ENCODE measurements at places on chromosomes 12 and 14.

DNA sequence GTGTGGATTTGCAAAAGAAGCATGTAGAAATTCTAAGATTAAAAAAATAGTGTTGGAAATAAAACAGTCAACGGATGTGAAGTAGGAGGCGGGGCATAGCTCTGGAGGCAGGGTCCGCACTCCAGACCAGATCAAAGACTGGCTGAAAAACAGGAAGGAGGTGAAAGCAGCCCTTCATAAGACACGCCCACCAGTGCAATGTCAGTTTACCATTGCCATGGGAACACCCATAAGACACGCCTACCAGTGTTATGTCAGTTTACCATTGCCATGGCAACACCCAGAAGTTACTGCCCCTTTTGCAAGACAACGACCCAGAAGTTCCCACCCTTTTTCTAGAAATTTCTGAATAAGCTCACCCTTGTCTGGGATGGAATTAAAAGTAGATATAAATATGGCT lies 87.1 kb downstream of the FZD10 start:
- no peak for DNase-seq

- DNase-seq: no peak
Observed at GRCh38 chr14:101405171-101405883, 156.0 kb upstream of the DIO3 start.

GRCh38 chr14:21791749-21792148 lies 118.1 kb upstream of the OR4E1 start:
- no peak for DNase-seq

- no peak for DNase-seq
Observed at GRCh38 chr12:129186952-129187351, 333.7 kb downstream of the GLT1D1 start.

GRCh38 chr14:55136885-55137786 lies 8.1 kb downstream of the LGALS3 start:
- no peak for DNase-seq

DNA sequence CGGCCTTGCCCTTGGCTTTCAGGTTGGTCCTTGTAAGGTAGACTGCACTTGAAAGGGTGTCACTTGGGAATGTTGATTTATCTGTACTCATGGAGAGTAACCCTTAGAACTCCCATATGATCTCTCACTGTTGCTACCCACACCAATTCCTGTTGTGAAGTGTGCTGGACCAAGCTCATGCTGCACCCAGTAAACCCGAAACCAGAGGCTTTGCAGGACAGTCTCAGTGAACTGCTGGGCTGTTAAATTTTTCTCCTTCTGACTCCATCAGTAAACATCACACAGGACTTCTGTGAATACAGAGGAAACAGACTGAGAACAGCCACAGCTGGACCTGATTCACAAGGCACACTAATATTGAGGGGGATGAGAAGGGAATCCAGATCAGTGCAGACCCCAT lies 783.0 kb downstream of the TMEM121 start:
- no peak for DNase-seq

GRCh38 chr12:1006255-1006654 lies 15.2 kb downstream of the ERC1 start:
- DNase-seq: no peak

DNA sequence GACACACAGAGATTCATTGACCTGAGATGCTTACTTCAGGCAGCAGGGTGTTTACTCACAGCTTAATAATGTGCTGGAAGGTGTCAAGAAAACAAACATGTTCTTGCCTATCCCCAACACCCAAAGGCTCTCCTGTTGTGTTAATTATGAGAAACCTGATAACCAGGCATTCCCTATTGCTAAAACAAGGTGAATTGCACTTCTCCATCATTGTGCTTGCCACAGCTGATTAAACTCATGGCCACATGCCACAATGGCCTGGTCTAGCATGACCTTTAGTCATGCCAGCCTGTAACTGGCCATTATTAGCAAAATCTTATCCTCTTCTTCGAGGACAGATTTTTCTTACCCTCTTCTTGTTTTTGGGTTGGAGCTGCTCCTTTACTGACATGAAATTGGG lies 21.4 kb downstream of the SMOC1 start:
- DNase-seq: no peak

GRCh38 chr12:28130625-28131598 lies 59.3 kb upstream of the CCDC91 start:
- peak; percentile 17 for DNase-seq

DNA sequence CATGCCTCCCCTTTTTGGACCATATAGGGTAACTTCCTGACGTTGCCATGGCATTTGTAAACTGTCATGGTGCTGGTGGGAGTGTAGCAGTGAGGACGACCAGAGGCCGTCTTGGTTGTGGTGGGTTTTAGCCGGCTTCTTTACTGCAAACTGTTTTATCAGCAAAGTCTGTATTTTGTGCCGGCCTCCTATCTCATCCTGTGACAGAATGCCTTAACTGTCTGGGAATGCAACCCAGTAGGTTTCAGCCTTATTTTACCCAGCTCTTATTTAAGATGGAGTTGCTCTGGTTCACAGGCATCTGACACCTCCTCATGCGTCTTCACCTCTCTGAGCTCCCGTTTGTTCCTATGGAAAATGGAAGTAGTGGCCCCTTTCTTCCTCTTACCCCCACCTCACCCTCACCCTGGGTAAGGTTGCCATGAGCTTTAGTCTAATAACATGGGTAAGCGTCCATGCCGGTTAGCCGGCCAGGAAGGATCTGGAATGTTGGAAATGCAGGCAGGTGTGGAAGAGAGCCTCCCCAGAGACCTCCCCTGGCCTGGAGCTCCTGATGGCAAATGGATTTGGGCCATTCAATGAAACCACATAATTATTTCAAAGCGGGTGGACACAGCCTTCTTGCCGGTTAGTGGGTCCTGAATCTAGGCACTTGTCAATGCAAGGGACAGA lies 18.6 kb downstream of the HHIPL1 start:
- DNase-seq: no peak

GRCh38 chr12:93223440-93224426 lies 154.0 kb upstream of the NUDT4 start:
- no peak for DNase-seq

DNA sequence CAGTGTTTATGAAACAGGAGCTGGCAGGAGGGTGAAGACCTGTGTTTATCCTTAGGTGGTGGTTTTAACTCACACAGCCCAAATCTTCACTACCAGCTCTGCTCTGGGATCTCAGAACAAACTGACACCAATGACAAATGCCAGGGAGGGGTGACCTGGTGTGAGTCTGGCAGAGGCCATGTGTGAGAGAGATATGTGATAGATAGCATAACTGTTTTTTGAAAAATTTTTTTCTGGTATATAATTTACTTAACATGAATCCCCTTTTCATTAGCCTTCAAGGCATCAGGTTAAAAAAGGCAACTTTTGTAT lies 51.5 kb downstream of the SLC38A4 start:
- no peak for DNase-seq

DNA sequence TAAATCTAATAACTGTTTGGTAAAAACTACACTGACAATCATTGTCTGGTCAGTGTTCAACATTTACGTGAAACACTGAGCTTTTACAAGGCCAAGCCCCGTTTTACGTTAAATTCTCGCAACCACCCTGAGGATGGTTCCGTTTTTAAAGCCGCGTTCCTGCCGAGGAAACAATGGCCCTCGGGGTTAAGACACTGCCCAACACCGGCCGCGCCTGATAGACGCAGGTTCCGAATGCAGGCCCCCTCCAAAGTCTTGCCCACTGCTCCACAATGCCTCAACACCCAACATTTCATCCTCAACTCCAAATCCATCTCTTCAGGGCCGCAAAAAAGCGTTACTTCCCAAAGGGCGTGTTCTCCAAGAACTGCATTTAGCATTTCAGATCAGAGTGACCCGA lies 953 bp upstream of the SNRPF start:
- no peak for DNase-seq

- no peak for DNase-seq
Observed at GRCh38 chr14:72099566-72099965, 167.3 kb downstream of the RGS6 start.

GRCh38 chr14:87785897-87786296 lies 207.1 kb downstream of the GALC start:
- no peak for DNase-seq
